ENCODE measurements at places on chromosomes 12 and 14. TPM values are rescaled to one million over a fixed set of nuclear protein-coding genes. Genes with fewer than 3 reads are reported as not detected.

Gene SLC4A8
- 6.3 TPM for polyA plus RNA-seq

DNA sequence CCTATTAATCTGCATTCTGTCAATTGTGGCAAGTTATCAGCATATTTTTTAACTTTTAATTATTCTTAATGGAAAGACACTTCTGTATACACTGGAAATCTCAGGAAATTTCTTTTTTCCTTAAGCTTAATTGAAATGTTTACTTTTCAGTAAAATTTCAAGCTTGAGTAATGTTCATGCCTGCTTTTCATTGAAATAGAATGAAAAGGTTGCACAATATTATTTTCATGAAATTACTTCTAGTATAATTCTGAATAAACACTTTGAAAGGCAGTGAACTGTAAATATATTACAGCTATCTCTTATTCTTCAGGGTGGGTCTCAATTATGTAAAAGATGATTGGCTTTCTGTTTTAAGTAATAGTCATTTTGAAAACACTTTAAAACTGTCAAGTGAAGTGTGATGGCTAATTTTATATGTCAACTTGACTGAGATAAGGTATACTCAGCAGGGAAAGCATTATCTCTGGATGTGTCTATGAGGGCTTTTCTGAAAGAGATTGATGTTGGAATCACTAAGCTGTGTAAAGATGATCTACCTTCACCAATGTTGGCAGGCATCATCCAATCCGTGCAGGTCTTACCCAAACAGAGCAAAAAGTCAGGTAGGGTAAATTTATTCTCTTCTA lies 29.9 kb downstream of the CLEC2D start:
- no peak for DNase-seq

- no peak for DNase-seq
Measured at GRCh38 chr12:111471236-111471635, 65.5 kb downstream of the SH2B3 start.

DNA sequence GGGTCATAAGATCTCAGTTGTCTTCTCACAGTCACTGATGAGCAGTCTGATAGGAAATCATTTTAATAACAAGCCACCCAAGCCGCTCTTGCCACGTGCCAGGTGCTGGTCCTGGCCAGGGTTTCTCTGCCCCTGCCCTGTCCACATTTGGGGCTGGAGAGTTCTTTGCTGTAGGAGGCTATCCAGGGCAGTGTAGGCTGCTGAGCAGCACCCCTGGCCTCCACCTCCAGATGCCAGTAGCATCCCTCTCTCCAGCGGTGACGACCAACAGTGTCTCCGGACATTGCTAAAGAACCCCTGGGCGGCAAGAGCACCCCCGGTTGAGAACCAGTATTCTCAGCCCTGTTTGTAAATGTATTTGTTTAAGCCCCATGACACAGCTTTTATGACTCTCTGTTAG lies 243.7 kb downstream of the GLT1D1 start:
- no peak for DNase-seq

DNA sequence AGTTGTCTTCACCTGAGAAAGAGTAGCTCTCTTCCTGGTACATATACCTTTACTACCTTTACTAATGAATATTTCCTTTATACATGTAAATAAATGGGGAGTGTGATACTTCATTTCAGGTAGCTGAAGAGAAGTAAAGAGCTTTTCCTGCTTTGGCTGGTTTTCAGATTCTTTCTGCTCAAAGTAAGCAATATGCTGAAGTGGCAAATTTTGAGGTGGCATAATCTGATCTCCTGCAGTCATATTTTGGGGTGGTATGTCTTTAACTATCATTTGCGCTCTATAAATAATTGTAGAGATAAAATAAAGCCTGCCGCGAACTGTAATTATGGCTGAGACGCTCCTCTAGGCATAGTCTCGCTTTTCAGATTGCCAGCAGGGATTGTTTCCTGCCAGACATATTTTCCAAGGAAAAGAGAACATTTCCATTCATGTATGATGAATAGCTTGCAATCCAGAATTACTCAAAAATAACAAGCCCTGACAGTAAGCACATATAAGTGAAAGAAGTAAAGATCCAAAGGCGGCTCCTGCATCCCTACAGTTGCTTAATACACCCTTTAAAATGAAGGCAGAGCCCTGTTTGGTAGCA lies 200.7 kb downstream of the C12orf50 start:
- no peak for DNase-seq

GRCh38 chr14:57246933-57247657 lies 21.6 kb downstream of the EXOC5 start:
- no peak for DNase-seq

GRCh38 chr12:129053232-129053631 lies 200.0 kb downstream of the GLT1D1 start:
- DNase-seq = no peak

DNA sequence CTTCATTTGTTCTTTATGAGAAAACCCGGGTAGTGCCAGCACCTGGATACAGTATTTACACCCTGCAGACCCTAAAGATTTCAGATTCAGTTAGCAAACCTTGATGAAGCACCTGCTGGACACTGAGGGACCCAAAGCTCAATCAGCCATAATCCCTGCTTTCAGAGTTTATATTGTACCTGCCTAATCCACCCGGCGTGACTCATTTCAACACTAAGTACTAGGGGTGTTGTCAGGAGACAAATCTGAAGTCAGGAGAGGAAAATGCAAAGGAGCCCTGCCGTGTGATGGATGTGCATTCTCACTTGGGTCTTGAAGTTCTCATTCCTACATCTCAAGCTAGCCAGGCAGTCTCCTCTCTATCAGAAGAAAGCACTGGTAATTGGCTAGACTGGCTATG lies 176.7 kb upstream of the BCL2L14 start:
- no peak for DNase-seq

- no peak for DNase-seq
Measured at GRCh38 chr12:2451025-2451424, 343.7 kb upstream of the FKBP4 start.

GRCh38 chr12:87704374-87704773 lies 324.8 kb downstream of the C12orf50 start:
- DNase-seq = no peak

Gene RAPGEF3
- polyA plus RNA-seq = 7.9 TPM

Gene BIN2
- polyA plus RNA-seq = 7.0 TPM

DNA sequence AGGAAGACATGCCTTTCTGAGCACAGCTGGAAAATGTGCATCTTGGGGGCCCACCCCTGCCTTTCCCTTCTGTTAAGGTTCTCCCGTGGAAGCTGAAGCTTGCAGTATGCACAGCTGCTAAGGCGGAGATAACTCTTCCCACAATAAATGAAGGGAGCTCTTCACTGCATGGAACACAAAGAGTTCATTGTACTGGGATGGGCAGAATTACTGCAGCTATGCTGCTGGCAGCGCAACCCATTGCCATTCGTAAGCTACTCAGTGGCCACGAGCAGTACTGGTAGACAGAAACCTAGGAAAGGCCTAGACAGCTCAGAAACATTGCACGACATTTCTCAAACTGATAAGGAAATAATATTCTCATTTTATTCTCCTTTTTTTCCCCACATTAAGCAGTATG lies 310.2 kb downstream of the MDGA2 start:
- DNase-seq = no peak

DNA sequence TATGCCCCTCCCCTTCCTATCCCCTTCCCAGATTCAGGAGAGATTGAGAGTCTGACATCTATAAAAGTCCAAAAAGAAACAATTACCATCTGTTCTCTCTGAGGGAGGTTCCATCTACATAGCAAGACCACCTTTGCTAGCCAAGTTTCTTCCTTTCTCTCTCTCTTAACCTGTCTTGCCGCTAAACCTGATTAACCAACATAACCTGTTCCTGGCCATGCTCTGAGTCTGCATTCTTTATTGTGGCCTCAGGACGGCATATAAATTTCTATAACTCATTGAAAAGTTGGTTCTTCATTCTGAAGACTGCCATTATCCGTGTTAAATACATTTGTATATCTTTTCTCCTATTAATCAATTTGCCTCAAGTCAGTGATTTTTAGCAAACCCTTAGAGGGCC lies 594.0 kb downstream of the KCNH5 start:
- no peak for DNase-seq

- DNase-seq = no peak
Measured at GRCh38 chr12:132450418-132451171, 39.4 kb upstream of the FBRSL1 start.

Gene ZDHHC22
- 1.6 TPM for polyA plus RNA-seq

- no peak for DNase-seq
Measured at GRCh38 chr14:104313674-104314073, 175.3 kb downstream of the KIF26A start.

DNA sequence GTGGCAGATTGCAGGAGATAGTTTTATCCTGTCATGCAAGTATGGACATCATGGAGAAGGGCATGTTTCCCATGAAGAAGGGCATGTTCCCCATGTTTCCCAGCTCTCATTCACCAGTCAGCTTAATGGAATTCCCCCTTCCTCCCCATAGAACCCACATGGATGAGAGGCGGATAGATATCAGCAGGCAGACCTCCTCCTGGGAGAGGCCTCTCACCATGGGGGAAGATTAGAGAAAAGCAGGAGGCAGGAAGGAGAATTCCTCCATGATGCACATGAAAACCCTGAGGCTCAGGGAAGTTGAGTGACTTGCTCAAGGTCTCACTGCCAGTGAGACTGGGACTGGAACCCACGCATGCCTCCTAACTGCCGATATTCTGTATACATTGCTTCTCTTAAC lies 92.9 kb upstream of the FOXN3 start:
- no peak for DNase-seq

GRCh38 chr14:99181241-99181640 lies 90.8 kb downstream of the BCL11B start:
- DNase-seq = no peak

DNA sequence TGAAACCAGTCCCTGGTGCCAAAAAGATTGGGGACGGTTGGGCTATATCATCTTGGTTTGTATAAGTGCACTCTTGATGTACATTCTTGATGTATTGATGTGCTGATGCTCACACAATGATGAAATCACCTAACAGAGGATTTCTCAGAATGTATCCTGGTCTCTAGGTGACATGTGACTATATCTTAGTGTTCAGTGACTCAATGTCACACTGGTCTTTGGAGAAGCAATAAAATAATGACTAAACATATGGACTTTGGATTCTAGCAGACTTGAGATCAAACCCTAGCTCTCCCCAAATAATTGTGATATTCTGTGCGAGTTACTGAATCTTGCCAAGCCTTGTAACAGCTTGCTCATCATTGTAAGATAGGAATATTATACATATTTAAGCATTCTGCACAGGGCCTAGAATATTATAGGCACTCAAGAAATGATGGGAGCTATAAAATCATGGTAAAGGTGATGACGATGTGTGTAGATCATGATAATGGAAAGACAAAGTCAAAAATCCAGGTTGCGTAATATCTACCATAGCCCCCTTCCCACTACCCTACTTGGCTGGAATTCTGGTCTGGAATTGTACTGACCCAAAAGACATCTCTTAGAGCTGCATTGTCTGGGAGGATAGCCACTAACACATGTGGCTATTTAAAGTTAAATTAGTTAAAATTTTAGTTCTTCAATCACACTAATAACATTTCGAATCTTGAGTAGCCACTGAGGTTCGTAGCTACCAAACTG lies 117.6 kb upstream of the PWP1 start:
- DNase-seq = peak; percentile 88

DNA sequence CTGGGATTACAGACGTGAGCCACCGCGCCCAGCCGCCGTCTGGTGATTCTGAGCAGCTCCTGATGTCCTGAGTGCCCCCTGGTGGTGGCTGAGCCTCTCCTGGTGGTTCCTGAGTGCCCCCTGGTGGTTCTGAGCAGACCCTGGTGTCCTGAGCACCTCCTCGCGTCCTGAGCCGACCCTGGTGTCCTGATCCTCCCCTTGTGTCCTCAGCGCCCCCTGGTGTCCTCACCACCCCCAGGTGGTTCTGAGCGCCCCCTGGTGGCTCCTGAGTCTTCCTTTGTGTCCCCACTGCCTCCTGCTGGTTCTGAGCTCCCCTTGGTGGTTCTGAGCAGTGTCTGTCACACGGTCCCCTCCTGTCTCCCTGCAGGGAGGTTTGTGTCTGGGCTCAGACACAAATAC lies 1304.9 kb downstream of the TMEM121 start:
- DNase-seq = no peak

- no peak for DNase-seq
Measured at GRCh38 chr12:65999564-66000280, 130.8 kb downstream of the LLPH start.

- no peak for DNase-seq
Measured at GRCh38 chr12:74426091-74426490, 111.5 kb upstream of the ATXN7L3B start.

DNA sequence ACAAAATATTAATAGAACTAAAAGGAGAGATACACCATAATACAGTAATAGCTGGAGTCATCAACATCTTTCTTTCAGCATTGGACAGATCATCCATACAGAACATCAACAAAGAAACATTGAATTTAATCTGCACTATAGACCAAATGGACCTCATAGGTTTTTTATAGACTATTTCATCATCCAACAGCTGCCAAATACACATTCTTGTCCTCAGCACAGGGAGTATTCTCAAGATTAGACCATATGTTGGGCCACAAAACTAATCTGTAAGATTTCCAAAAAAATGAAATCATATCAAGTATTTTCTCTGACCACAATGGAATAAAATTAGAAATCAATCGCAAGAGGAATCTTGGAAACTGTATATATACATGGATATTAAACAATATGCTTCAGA lies 86.9 kb downstream of the FSCB start:
- no peak for DNase-seq

Gene OTX2
- polyA plus RNA-seq = not detected

DNA sequence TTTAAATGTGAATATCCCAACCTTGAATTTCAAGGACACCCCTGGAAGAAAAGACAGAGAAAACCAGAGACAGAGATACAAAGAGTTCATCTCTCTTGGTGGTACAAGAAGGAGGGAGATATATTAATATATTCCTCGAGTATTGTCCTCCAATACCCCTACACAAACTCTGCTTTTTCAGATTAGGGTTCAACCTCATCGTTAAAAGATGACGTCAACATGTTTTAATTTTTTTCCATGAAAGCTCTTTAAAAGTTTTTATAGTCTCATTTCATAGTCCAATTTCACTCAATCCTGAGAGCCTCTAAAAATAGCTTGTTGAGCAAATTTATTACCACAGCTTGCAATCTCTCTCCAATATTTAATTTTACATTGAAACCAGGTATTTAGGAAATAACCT lies 19.4 kb downstream of the RHOJ start:
- DNase-seq = no peak

- DNase-seq = no peak
Measured at GRCh38 chr12:29879606-29880308, 96.0 kb upstream of the TMTC1 start.

GRCh38 chr12:10395390-10395998 lies 5.7 kb upstream of the KLRK1 start:
- peak; percentile 73 for DNase-seq

DNA sequence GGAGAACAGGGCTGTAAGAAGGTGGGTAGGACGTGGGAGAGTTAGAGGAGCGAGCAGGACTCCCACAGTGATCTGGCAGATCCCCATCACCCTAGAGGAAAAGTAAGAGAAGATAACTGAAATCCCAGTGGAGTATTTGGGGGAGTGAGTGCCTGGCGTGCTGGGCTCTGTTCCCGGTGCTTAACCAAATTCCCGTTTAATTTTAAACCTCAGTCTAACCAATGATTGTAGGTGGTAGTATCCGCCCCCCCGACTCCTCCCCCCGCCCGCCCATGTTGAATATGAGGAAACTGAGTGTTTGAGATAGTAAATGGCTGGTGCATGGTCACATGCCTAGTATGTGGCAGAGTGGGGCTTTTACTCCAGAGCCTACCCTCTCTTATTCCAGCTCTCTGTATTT lies 1.2 kb downstream of the TARBP2 start:
- no peak for DNase-seq

GRCh38 chr12:103924761-103925641 lies 5.2 kb upstream of the HSP90B1 start:
- no peak for DNase-seq
